Thymus (tissue), 14 donors: ENCODE measurements at places on chromosomes 12 and 14. TPM values are rescaled to one million over a fixed set of nuclear protein-coding genes. Genes with fewer than 3 reads are reported as not detected.

DNA sequence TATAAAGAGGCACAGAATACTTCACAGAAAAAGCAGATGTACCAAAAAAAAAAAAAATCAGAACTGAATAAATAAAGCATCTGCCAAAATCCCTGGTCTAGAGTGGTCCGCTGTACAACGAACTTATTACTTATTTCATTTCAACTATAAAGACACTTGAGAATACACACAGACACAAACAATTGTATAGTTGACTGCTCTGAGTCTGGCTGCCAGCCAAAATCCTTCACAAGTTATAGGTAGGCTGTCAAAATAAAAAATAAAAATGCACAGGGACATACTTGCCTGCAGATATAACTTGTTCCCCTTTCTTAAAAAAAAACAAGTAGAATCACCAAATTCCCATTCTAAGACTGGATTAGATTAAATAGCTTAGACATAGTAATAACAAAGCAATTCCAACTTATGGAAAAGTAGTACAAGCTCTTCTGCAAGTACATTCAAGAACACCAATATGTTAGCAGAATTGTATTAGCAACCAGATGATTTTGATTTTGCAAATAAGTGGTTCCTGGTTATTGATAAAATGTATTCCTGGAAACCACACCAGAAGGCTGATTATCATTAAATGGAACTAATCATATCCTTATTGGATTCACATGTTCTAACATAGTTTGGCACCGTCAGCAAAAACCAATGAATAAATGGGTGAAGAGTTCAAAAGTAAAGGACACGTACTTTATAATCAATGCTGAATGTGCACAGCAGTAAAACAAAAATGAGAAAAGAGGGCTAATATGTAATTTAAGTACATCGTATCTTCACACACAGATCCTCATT is 248.5 kb downstream of the NELL2 start:
- DNase-seq: no peak

The IL26 gene
- total RNA-seq: not detected

The SLC5A8 gene
- 0.33 TPM for total RNA-seq

DNA sequence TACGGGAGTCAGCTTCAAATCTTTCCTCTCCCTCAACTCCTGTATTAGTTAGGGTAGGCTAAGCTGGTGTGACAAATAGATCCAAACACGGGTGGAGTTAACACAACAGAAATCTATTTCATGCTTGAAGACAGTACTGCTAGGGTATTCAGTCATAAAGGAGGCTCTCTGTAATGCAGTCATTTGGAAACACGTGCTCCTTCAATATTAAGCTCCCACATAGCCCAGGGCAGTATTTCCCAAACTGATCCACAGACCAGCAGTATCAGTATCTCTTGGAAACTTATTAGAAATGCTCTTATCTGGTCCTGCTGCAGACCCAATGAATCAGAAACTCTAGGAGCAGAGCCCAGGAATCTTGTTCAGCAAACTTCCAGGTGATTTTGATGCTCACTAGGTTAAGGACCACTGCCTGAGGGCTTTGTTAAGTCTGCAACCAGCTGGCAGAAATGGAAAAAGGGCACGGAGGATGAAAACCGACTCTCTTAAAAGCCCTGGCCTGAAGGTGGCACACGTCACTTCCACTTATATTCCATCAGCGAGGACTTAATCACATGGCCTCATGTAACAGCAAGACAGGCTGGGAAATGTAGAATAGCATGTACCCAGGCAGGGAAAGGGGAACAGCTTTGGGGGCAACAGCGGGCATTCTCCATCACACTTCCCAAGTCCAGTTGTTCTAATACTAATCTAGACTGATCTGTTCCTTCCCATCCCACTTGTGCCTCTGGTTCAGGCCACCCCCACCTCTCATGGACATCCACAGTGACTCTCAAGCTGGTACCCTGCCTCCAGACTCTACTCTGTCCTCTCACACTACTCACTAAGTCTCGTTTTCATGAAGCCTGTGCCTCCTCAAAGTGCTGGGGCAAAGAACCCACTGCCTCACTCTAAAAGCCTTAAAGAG is 38.2 kb upstream of the RIC8B start:
- no peak for DNase-seq

GRCh38 chr12:108511633-108512540 is 3.2 kb upstream of the FICD start:
- peak; percentile 71 for DNase-seq
